ENCODE measurements at places on chromosomes 5 and 9.

DNA sequence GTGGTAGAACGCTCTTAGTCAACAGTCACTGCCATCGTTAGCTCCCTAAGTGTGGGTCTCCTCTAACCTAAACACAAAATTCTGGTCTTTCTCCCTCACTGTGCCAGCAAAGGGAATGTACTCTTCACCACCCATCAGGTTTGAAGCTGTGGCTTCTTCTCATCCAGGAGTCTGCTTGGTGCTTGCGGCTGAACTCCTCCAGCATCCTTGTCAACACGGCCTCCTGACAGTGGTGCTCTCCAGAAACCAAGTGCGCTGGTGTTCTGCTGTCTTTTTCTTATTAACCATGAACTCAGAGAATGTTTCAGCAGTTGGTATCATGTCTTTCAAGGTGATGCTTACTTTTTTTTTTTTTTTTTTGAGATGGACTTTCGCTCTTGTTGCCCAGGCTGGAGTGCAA, 23.9 kb upstream of the LPCAT1 start:
- no peak for DNase-seq

DNA sequence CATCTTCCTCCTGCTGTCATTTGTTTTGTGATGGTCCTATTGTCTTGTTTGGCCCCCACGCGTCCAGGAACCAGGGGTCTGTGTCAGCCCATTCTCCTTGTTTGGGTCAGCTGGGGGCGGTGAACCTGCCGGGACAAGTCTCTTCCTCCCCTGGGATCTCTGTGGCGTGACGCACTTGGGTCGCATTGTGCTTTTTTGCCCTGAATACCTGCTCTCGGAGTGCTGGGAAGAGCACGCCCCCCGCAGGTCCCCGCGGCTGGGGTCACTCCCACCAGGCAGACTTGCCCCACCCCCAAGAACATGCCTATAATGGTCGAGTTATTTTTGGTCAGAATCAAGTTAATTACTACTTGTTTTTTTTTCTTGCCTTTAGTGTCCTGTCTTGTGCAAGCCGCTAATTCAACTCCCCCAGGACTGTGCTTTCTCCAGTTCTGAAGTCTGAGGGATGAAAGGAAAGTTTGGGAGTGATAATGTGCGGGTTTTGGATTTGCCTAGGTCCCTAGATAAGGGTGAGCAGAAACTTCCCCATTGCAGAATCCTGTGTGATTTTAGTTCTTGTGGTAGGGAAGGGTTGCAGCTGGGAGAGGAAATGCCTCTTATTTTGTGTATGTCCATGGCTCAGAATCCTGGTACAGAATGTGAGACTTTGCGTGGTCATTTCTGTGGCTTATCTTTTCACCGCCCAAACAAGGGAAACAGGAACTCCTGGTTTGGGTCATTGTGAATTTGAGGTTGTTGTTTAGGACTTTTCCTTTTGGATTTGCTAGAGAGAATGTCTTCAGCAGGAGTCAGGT, 789 bp downstream of the ACER2 start:
- DNase-seq, result peak; percentile 6

DNA sequence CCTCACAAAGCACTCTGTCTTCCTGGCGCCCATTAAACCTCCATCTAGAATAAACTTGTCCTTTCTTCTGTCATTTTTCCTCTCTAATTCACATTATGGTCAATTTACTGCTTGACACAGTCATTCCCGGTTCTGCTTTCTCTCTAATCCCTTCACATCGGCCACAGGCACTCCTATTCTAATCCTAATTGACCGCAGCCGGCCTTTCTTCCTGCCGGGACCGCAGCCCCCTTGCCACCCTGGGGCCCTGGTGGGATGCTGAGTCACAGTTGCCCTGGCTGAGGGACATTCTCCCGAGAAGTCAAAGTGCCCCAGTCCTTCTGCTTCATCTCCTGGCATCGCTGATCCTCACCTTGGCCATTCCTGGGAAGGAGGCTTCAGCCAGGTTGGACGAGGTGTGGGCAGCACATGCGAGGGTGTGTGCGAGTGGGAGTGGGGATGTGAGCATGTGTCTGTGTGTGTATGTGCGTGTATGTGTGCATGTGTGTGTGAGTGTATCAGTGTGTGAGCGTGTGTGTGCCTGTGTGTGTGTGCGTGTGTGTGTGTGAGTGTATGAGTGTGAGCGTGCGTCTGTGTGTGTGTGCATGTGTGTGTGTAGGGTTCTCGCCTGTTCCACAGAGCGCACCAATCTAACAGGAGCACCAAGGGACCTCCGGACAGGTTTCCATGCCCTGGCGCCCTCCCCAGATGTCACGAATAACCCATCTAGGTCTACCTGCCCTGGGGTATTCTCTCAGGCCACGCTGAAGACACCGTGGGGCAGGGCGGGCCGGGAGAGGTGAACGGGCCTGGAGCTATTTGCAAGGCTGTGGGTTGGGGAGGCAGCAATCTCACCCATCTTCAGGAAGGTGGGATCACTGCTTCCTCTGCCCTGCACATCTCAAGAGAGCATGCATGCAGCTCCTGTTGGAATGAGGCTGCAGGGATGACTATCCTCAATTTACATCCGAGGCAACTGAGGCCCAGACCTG, 191.2 kb downstream of the PAX5 start:
- DNase-seq, result no peak

DNA sequence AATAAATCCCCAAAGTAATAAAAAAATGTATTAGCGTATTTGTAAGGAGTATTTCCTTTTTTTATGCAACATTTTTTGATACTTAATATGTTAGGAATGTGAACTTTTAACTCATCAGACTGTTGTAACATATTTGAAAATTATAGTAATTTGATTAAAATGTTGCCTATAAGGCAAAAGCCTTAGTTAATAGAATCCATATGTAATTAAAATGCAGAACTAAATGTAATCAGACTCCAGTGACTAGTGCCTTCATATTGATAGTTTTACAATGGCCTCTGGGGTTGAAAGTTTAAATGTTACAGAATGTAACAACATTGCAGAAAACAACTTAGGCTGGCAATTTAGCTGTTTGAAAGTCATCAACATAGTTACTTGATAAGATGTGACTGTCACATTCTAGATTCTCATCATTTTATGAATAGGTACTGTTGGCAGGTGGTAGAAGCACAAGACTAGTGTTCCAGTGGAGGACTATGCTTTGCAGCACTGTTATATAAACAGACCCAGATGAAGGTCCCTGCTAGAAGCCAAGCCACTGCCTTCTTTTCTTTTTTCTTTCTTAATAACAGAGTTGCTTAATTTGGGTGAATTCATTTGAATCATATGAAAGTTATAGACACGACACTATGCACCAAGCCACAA, 382.9 kb downstream of the CCDC171 start:
- DNase-seq, result no peak

All from inflammatory macrophage treated with lipopolysaccharide for 4 hours (primary cell).